Astrocyte of the hippocampus (primary cell): ENCODE measurements at places on chromosomes 11 and 22.

DNA sequence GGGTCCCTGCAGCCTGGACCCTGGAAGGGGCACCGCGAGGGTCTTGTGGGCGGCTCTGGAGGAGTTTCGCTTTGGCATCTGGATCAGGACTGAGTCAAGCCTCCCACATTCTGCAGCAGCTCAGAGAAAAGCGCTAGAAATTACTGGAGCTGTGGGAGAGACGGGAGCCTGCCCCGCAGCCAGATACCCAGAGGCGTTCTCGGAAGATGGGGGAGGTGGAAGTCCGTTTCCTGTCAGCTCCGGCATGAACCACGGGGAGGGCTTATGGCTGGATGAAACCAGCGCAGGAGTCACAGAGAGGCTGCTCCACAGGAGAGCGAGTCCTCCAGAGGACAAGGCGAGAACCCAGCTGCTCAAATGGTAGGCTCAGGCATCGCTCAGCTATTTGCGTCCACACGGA lies 379.3 kb downstream of the OPCML start:
- no peak for DNase-seq

GRCh38 chr11:75576017-75576416 lies 14.0 kb downstream of the SERPINH1 start:
- no peak for DNase-seq

- DNase-seq = no peak
Measured at GRCh38 chr11:78831571-78831970, 256.9 kb upstream of the NARS2 start.

DNA sequence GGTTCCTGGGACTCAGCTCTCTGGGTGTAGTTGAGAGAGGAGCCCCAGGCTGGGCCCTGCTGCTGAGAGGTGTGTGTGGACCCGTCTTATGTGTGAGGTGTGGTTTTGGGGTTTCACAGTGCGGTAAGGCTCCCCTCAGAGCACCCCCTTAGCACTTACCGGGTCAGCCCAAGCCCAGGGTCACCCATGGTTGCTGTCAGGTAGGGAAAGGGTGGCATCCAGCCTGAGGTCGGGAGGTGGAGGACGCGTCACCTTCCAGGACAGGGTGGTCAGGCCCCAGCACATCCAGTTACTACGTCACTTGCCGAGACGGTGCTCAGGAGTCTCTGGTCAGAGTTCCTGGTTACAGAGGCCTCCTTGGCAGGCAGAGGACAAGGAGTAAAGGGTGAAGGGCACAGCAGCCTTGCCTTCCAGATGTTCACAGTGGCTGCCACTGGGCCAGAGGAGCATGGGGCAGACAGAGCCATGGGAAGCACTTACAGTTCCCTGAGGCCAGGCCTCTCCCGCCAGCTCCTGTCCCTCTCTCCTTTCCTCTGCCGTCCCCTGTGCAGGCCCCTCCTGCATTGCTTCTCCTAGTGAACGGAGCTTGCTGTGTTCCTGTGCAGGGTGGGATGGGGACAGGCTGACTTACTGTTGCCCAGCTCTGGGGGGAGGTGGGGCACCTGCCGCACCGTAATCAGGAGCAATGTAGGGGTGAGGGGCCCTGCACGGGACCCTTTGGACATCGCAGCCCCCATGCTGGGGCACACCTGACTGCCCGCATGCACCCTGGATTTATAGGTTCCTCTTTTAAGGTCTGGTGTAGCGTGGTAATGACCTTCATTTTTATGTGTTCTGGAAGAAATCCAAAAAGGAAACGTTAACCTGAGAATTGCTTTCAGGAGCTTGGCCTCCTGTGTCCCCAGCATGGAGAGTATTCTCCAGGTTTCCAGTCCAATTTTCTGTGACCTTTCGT lies 285.9 kb downstream of the TBC1D22A start:
- DNase-seq = no peak

DNA sequence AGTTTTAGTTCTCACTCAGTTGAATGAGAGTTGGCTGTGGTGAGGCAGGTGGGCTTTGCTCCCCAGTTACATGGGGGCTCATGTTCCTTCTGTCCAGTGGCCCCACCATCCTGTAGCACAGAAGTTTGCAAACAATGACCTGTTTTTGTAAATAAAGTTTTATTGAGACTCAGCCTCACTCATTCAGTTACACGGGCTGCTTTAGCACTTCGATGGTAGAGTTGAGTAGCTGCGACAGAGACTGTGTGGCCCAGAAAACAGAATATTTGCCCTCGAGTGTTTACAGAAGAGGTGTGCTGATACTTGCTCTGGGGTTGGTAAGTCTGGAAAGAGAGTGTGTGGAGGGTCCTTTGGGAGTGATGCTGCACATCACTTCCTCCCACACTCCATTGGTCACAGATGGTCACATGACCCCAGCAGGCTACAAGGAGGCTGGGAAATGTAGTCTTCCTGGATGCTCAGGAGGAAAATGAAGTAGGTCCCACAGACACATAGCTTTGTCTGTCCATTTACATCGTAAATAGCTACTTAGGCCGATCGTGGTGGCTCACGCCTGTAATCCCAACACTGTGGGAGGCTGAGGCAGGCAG lies 34.6 kb downstream of the IFT27 start:
- no peak for DNase-seq
